ENCODE measurements at places on chromosomes 12 and 14.

GRCh38 chr14:82134411-82134810, 600.8 kb upstream of the SEL1L start:
- no peak for DNase-seq

GRCh38 chr14:85178864-85179263, 351.1 kb upstream of the FLRT2 start:
- DNase-seq: no peak

DNA sequence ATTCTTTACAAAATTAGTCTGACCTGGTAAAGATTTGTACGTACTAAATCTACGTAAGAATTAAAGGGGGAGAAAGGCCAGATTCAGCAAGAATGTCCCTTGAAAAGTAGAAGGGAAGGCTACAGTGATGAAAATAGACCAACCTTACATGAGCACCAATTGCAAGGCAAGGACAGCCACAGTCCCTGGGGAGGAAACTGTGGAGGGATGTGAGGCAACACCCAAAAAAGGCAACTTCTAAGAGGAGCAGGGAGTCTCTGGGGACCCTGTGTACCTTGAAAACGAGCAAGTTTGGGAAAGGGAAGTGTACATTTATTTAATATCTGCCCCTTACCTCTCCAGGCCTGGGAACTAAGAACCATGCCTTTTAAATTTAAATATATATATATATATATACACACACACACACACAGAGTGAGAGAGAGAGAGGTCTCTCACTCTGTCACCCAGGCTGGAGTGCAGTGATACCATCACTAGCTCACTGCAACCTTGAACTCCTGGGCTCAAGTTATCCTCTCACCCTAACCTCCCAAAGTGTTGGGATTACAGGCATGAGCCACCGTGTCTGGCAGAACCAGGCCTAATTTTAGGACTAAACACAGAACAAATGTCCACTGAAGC, 56.4 kb downstream of the TMCC3 start:
- no peak for DNase-seq

DNA sequence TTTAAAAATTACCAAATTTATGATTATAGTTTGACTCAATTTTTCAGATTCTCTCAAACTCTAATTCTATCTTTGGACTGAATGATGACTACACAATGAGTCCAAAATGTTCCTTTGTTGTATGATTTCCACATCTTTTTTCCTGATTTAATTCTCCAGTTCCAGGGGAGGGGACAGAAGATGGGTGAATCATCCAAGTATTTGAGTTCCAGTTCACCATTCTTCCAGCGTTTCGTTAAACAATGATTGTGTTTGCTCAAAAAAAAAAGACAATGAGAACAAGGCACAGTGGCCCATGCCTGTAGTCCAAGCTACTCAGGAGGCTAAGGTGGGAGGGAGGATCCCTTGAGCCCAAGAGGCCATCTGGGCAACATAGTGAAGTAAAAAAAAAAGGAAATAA, 23.8 kb downstream of the BAZ1A start:
- DNase-seq: no peak

GRCh38 chr12:24596768-24597388, 352.0 kb downstream of the BCAT1 start:
- no peak for DNase-seq

GRCh38 chr12:15545334-15545733, 223.0 kb downstream of the PTPRO start:
- no peak for DNase-seq

GRCh38 chr12:6459004-6459337, 7.1 kb downstream of the TAPBPL start:
- no peak for DNase-seq

GRCh38 chr14:105581551-105582341, 55.4 kb downstream of the TMEM121 start:
- no peak for DNase-seq

- DNase-seq: no peak
Observed at GRCh38 chr14:98192946-98193345, 1079.1 kb downstream of the BCL11B start.

DNA sequence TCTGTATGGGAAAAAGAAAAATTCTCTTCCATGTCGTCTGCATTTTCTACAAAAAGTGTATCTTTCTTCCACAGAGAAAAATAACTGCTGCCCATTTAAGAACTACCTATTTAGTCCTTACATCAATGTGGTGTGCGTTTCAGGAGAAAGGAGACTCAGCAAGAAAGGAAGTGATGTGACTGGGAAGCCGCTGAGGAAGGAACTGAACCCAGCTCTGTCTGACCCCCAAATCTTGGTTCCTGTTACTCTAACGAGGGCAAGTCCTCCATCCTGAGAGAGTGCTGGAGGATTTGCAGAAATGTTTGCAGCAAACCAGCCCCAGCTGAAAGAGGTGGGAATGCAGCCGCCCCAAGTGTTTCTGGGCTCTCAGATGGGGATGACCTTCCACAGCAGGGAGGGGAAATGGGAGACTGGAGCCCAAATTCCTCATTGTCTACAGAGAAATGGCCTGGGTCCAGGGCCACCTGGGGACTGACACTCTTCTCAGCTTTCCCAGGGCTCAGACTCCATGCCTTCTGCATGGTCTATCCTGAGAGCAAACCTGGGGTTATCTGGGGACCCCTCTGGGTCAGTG, 6.7 kb upstream of the MLEC start:
- DNase-seq: no peak

GRCh38 chr12:51911788-51912711, 4.7 kb downstream of the ACVRL1 start:
- DNase-seq: no peak

DNA sequence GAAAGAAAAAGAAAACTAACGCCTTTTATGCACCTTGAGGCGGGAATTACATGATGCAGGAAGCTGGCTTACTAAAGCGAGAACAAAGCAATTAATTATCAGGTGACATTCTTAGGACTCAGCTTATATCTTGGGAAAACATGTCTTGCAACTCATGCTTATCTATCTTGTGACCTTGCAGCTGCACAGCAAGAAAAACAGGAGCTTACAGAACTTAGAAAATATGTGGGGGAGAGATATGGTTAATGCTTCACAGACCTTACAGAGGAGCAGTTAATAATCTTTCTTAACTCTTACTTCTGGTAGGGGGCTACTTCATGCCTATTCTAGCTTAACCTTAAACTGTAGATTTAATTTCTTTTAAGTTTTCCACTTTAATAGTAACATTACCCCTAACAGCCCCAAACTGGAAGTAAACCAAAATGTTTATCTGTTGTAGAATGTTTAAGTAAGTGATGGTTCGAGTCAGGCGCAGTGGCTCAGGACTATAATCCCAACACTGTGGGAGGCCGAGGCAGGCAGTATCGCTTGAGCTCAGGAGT, 13.2 kb upstream of the OR11G2 start:
- DNase-seq: no peak

GRCh38 chr12:117036547-117036946, 62.7 kb downstream of the TESC start:
- no peak for DNase-seq

DNA sequence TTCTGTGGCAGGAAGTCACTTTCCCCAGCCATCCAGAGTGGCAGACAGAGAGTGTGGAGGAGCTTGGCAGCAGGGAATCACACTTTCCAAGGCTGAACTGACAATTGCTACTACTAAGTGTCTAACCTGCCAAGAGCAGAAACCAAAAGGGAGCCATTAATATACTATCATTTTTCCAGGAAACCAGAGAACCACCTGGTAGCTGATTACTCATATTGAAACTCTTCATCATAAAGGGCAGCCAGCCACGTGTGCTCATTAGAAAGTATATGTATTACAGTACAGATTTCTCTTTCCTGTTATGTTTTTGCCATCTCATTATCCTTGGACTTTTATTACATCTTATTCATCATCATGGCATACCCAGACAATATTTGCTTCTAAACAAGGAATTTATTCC, 374.9 kb downstream of the GXYLT1 start:
- DNase-seq: no peak

- no peak for DNase-seq
Observed at GRCh38 chr12:104292872-104293794, 10.4 kb upstream of the EID3 start.

DNA sequence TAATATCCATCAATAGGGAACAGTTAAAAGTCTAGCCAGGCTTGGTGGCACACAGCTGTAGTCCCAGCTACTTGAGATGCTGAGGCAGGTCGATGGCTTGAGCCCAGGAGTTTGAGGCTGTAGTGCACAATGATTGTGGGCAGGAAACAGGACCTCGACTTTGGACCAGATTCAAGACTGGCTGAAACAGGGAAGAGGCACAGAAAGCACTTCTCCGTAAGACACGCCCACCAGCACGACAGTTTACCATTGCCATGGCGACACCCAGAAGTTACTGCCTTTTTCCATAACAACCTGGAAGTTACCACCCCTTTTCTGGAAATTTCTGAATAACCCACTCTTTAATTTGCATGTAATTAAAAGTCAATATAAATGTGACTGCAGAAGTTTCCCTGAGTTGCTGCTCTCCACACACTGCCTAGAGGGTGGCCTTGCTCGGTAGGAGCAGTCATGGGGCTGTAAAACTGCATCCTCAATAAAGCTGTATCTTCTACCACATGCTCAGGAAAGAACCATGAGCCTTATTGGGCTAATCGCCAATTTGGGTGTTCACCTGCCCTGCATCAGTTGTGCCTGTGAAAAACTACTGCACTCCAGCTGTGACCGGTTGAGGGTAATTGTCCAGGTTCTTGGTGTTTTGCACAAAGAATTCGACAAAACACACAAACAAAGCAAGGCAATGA, 4.6 kb upstream of the LRRC23 start:
- peak; percentile 49 for DNase-seq

DNA sequence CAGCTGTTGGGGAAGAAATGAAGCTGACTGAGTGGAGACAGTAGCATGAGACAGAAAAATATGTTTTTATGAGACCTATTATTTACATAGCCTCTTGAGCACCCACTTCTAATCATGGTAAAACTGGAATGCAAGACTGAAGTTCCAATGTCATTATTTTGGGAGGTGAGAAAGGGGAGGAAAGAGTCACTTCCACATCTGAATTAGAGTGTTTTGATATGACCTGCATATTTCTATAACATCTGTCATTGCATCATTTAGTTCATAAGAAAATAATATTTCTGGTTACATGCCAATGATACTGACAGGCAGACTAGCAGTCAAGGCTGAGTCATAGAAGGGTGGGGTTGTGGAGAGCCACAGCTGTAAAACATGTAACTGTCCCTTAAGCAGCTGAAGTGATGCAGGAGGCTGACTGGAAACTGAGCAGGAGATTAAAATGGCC, 26.7 kb downstream of the NTN4 start:
- no peak for DNase-seq

DNA sequence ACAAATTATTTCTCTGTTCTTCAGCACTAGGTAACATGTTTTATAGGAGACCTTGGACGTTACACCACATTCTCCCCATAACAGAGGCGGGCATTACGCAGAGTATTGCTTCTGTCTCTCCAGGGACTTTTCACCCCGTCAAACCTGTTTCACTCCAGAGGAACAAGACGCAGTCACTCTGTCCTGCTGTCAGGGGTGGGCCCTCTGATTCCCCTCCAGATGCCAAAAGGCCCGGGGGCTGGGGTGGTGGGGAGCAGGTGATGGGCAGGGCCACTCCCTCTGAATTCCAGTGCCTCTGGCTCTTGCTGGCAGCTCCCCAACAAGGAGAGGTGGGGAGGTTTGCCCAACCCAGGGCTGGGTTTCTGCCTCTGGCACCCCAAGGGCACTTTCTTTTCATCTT, 71.9 kb downstream of the NTF3 start:
- no peak for DNase-seq

- DNase-seq: no peak
Observed at GRCh38 chr12:1864867-1865266, 44.5 kb downstream of the LRTM2 start.

- DNase-seq: no peak
Observed at GRCh38 chr12:115146453-115146852, 462.5 kb upstream of the TBX3 start.

DNA sequence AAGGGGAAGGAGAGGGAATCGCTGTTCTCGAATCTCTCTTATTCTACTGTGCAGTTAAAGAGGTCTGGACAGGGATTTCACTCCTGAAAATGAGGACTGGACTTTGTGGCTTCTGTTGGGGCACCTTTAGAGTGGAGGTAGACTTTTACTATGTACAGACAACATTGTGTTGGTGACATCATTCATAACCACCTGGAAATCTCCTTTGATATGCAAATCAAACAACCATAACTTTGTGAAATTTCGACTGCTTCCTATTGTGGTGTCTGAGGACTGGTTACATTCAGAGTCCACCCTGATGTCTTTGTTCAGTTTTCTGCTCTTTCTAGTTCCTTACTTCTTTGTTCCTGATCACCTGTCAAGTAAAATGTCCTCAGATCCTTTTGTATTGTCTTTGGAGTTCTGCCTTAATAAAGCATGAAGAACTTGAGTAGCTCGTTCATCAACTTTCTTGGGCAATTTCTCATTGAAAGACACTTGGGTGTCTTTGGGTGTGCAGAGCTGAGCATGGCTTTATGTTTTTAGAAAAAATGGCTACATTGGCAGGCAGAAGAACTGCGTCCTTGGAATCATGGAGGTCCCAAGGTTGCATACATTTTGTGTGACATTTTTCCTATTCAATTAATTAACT, 29.8 kb downstream of the LRRK2 start:
- DNase-seq: no peak

DNA sequence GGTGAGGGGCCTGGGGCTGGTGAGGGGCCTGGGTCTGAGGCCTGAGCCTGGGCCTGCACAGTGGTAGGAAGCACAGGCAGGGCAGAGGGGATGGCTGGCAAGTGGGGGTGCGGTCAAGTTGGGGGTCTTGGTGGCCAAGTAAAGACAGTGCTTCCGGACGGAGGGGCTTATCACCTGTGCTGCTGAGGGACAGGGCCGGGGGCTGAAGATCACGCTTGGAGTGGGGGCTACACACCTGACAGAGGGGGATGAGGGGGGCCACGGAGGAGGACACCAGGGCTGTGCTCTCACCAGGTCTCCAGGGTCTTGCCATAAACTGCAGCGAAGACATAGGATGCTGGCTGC, 12.2 kb downstream of the TEDC1 start:
- no peak for DNase-seq

GRCh38 chr14:103255555-103255954, 78.5 kb upstream of the EIF5 start:
- no peak for DNase-seq

DNA sequence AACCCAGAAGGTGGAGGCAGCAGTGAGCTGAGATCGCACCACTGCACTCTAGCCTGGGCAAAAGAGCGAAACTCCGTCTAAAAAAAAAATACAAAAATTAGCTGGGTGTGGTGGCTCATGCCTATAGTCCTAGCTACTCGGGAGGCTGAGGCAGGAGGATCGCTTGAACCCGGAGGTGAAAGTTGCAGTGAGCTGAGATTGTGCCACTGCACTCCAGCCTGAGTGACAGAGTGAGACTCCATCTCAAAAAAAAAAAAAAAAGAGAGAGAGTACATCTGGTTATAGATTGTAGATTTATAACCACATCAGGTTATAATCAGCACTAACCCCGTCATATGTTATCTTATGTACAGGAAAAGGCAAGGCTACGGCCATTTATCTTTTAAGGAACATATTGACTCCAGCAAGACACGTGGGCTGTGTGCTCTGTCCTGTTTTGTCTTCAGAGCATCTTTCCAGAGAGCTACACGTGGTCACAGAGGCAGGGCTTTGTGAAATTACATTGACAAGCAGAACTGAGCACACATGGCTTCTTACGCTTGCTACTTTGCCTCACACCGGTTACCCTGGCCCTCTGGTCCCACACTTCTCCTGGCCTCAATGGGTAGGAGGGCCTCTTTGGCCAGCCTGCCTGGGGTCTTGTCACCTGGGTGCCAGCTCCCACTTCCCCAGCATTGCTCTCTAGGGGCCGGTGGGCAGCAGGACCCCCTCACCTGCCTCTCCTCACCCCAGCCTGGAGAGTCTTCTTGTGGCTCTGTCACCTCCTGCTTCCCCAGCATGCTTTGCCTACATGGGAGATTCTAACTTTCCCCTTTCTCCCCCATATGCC, 6.8 kb upstream of the DYNC1H1 start:
- no peak for DNase-seq

- DNase-seq: no peak
Observed at GRCh38 chr14:65428691-65429090, 16.2 kb downstream of the FUT8 start.
